ENCODE measurements at places on chromosomes 13 and 19. TPM values are rescaled to one million over a fixed set of nuclear protein-coding genes. Genes with fewer than 3 reads are reported as not detected.
A peak's percentile ranks its signal among the peaks of the same experiment; 100 is the strongest.

DNA sequence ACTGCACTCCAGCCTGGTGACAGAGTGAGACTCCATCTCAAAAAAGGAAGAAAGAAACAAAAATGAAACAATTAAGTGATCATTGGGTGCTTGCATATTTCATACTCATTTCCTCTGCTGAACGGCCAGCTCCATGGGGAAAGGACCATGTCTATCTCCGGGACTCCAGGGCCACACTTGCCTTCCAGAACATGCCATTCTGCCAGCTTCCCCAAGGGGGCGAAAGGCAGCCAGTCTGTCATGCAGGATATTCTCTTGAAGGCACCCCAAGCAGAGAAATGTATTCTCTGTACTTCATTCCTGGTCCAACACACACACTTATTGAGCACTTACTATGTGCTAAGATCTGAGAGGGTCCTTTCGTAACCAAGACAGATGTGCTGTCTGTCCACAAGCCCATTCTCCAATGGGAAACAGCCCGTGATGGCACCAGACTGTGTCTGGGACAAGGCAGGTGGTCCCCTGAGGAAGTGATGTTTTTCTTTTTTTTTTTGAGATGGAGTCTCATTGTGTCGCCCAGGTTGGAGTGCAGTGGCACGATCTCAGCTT lies 10.2 kb upstream of the CARM1 start:
- peak; percentile 51 for DNase-seq

ZNF610 gene
- 0.08 TPM for polyA plus RNA-seq

CYP4F8 gene
- polyA plus RNA-seq: not detected

DNA sequence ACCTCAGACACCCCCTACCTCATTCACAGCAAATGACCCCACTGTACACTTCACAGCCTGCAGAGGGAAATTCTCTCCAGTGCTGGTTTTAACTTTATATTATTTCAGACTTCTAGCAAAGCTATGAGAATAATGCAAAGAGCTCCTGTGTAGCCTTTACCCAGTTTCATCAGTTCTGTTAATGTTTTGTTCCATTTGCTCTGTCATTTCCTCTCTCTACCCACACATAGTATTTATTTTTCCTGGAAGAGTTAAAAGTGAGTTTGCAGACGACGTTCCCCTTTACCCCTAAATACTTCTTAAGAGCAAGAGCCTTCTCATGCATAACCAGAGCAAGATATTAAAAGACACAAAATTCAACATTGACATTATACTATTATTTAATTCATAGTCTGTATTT lies 49.9 kb upstream of the ADGRE1 start:
- DNase-seq: no peak

CD70 gene
- polyA plus RNA-seq: 25.0 TPM

DNA sequence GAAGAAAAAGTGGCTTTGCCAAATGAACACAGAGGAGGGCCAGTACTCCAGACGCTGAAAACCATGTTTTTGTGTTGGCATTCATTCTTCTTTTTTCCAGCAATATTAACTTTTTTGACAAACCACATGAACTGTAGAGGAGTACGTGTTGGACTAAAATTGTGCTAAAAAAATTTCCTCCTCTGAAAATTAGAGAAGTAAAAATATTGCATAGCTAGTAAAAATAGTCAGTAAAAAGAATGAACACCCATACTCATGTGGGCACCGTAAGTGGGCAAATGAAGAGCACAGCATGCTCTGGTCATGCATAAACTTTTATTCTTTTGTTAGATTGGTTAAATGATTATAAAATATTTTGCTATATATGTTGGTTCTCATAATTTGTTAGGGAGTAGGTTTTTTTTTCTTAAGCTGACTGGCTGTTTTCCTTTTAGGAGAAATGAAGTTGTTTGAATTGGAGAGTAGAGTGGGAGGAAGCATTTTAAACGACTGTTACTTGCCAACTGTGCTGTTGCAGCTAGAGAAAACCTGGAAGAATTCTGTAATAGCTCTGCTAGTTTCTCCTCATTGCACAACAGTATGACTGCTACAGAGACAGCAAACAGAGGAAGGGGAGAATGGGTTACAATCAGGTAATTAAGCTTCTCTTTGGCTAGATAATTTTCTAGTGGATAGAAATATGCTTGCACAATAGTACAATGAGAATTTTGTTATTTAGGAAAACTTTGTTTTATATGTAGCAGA lies 222.4 kb downstream of the KCTD12 start:
- DNase-seq: no peak

CEACAM7 gene
- not detected for polyA plus RNA-seq

SIAH3 gene
- not detected for polyA plus RNA-seq

DNA sequence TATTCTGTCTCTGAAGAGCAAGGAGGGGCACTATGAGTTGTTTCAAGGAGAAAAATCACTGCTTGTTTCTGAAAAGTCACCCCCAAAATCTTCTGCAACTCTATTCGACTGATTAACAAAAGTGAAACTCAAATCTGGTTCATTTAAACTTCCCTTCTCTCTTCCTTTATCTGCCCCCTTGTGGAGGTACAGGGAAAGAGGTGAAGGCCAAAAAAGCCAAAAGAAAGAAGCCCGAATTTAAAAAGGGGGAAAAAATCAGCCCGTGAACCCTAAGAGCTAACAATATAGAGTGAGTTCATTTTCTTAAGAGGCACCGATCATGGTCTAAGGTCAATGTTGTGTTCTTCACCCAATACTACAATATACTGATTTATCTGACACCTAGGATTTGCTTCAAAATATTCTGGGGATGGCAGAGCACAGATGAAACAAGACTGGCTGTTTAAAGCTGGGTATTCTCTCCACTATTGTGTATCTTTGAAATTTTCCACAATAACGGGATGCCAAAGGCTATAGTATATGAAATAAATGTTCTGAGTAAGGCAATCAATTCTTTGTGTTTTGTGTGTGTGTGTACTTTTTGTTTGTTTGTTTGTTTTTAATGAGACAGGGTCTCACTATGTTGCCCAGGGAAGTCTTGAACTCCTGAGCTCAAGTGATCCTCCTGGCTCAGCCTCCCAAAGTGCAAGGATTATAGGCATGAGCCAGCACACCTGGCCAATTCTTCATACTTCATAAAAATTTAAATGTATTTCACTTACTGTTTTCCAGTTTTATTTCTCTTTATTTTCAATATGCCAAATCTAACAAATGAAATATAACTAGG lies 55.0 kb upstream of the EEF1AKMT1 start:
- peak; percentile 3 for DNase-seq

DNA sequence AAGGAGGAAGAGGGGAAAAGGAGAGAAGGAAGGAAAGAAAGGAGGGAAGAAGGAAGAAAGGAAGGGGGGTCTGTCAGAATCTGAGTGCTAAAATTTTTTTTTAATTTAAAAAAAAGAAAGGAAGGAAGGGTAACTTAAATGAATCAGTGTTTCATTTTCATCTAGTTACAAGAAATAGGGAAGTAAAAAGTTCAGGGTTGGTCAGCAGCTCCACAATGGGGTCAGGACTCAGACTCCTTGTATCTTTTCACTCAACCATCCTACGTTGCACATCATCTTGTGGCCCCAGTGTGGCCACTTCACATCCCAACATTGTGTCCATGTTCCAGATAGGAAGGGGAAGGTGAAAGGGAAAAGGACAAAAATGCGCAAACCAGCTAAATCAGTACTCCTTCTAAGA lies 14.3 kb upstream of the FNDC3A start:
- DNase-seq: no peak

IRGC gene
- polyA plus RNA-seq: not detected

- DNase-seq: peak; percentile 78
Measured at GRCh38 chr13:46354156-46355087, 32.6 kb downstream of the RUBCNL start.

GRCh38 chr13:45522571-45522970 lies 57.8 kb downstream of the COG3 start:
- DNase-seq: no peak

DNA sequence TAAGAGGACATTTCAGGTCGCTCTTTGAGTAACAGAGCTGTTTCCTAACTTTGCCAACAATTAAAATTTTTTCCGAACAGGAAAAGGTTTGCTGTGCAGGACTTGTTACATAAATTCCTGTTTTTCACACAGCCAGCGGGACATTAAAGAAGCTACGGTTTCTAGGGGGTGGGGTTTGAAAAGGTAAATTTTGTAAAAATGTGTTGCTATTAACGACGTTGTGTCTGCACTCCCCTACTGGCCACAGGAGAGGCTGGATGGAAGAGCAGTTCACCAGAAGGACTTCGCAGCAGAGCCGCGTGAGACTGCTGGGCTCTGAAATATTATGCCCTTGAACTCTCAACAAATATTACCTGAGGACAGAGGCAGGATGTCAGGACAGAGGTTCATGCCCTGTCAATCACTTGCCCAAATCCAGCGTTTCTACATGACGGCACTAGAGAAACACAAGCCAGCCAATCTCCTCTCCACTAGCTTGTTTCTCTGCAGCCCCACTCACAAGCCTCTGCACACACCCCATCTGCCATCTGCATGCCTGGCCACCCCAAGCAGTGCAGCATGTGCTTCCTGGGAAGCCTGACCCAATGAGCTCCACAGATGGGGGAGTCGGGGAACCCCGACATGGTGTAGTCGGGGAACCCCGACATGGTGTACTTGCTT lies 102.0 kb downstream of the FOXO1 start:
- no peak for DNase-seq

GRCh38 chr13:26042785-26043184 lies 9.0 kb downstream of the SHISA2 start:
- DNase-seq: no peak

DNA sequence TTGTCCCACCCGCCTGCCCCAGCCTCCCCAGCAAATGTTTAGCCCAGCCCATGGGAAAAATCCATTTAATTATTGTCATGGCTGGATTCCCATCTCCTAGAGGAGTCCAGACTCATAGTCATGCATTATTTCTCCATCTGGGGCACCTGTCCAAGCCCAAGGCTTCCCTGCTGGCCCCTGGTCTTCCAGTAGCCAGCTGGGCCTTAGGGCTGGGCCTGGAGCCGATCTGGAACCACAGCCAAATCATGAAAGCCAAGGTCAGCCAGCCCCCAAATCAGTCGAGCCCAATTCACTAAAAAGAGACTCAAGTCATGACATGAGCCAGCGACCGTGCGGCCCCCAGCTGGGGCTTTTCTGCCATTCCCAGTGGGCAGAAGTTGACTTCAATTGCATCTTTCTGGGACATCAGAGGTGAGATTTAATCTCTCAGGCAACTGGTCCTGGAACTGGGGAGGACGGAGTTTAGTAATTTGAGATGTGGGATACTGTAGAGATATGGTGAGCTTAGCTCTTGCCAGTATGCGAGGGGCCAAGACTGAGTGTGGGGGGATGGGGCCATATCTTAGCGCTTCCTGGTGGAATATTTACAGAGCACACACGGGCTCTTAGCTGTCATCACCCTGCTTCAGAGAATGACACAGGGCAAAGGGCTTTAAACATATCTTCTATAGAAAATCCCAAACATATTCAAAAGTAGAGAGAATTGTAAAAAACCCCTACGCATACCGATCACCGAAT lies 9.4 kb upstream of the PGLYRP2 start:
- DNase-seq: no peak

DNA sequence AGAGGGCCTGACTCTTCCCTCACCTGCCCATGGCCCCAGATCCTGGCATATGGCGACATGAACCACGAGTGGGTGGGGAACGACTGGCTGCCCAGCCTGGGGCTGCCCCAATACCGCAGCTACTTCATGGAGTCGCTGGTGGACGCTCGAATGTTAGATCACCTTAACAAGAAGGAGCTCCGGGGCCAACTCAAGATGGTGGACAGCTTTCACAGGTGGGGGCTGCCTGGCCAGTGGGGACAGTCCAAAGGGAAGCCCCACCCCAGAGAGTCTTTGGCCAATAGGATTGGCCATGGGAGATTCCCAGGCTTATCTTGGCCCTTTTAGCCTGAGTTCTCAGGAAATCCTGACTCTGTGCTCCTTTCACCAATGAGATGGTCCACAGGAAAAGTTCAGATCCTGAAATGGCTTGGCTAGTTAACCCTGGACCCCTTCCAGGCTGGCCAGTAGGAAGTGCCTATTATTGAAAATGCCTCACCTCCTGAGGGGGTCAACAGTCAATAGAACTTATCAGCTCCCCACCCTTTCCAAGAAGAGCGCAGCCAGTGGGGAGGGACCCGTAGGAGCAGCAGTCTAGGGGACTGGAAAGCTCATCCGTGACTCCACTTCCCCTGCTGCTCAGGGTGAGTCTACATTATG lies 7.0 kb downstream of the HRC start:
- no peak for DNase-seq

DNA sequence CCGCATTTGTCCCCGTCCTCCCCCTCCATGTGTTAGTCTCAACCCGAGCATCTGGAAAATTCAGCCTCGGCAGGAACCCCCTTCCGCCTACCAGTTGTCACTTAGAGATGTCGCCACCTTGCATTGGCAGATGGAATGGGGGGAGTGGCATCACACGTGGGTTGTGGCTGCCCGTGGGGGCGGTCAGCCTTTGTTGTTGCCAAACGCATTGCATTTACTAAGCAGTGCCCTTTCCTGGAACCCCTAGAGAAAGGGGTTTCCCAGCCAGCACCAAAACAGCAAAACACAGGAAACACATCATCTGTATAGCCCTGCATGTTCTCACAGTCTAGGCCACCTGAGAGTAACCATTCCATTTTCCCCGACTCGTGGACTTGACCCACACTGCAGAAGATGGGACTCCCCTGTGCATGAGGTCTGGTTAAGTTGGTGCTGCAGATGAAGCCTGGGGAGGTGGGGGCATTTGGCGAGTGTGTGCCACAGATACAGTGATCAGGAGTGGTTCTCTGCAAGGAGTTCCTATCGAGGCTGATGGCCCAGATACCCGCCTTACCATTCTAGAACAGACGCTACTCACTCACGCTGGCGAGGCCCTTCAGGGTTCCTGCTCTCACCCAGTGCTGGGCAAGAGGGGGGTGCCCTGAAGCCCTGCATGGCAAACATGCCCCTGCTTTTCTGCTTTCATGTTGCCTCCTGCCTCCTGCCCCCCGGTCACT lies 38.3 kb downstream of the TMED1 start:
- no peak for DNase-seq

DNA sequence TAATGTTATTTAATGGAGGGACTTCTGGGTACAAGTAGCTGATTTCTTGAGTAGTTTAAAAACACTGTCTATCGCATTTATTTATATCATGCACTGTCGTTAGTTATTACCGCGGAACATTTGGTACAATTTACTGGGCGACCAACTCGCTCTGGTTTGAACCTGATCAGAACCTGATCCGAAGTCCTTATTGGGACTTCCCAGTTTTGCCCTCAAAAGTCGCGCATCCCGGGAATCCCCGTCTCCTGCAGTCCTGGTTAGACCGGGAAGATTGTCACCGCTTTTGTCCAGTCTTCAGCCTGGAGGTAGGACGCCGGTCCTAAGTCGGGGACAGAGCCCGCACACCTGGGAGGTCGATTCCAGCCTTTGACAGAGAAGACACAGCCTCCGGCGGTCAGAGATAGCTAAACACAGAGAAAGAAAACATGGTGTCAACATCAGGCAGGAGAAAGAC lies 694 bp downstream of the CLN5 start:
- peak; percentile 17 for DNase-seq
